Tibial nerve (tissue), 4 donors: ENCODE measurements at places on chromosomes 13 and 19. TPM values are rescaled to one million over a fixed set of nuclear protein-coding genes. Genes with fewer than 3 reads are reported as not detected.

Gene ZNF625
- total RNA-seq, result 11.6 TPM

- H3K4me1 ChIP-seq, result no peaks in the 10 kb centered on the region
- H3K27me3 ChIP-seq, result no peaks in the 10 kb centered on the region
- H3K36me3 ChIP-seq, result no peaks in the 10 kb centered on the region
- no peak for DNase-seq
Measured at GRCh38 chr13:103168901-103169508, 102.8 kb upstream of the SLC10A2 start.

GRCh38 chr19:2016041-2016807 is 710 bp upstream of the BTBD2 start:
- peak overlapping the region; percentile 28 for H3K4me3 ChIP-seq
- H3K36me3 ChIP-seq, result no peaks in the 10 kb centered on the region
- H3K27me3 ChIP-seq, result no peaks in the 10 kb centered on the region
- peaks cover 16% of the 10 kb centered on the region for H3K4me1 ChIP-seq

DNA sequence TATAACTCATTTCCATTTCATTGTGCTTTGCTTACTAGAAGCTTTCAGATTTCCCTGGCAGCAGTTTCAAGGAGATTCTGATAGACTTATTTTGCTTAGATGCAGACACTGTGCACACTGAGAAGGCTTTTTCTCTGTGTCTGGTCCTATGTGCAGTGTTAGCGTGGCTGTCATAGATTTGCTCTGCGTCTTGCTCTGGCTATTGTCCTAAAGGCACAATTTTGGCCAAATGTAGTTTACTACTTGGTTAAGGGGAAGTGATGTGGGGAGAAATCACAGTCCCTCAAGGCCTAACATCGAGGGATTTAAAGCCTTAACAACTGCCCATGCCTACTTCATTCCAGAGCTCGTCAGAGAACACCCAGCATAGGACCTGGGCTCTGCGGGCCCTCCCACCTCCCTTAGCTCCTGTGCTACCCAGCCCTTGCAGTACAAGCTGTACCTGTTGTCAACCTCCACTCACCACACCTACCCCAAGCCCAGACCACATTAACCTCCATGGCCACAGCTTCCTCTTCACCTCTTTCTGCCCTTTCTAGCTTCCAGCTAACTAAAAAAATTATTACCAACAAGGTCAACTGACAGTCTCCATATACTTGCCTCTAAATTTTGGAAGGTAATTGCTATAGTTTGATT is 38.9 kb upstream of the KATNAL1 start:
- H3K27ac ChIP-seq, result no peak overlapping the region
- no peaks in the 10 kb centered on the region for H3K36me3 ChIP-seq
- no peak for DNase-seq
- H3K4me1 ChIP-seq, result peaks cover 16% of the 10 kb centered on the region
- H3K27me3 ChIP-seq, result no peaks in the 10 kb centered on the region
